ENCODE measurements at places on chromosomes 3 and 15.

- no peak for DNase-seq
Measured at GRCh38 chr3:175416600-175416999, 557.5 kb downstream of the NAALADL2 start.

GRCh38 chr3:13470894-13471574, 9.1 kb upstream of the HDAC11 start:
- no peak for DNase-seq

DNA sequence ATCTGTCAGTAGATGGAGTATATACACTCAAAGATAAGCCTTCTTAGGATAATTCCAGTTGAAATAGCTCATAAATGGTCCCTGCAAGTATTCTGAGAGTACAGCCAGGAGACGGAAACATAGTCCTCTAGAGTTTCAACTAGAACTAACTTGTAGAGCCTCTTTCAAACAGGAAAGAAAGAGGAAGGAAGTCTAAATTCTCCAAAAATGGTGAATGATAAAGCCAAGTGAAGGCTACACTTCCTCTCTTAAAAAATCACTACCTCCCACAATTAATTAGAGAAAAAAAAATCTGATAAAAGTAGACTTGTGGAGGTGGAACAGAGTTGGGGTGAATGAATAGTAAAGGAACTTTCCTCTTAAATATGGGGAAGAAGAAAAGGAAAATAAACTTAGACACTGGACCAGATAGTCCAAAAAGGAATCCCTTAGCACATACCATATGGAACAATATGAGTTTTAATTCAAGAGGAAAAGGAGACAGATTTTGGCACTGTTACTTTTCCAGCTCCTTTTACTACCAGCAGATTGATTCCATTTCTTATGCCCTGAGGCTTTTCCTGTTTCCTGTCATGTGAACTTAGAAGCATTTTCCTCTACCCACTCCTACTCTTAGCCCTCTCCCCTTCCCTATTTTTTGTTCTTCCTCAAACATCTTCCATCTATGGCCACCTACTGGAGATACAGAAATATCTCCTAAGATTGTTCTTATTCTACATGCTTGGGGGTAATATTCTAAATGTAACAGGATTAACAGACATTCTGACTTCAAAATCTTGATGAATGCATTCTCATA, 207.6 kb downstream of the CHST2 start:
- DNase-seq = peak; percentile 27

- DNase-seq = peak; percentile 4
Measured at GRCh38 chr15:47551079-47551478, 166.2 kb upstream of the SEMA6D start.

DNA sequence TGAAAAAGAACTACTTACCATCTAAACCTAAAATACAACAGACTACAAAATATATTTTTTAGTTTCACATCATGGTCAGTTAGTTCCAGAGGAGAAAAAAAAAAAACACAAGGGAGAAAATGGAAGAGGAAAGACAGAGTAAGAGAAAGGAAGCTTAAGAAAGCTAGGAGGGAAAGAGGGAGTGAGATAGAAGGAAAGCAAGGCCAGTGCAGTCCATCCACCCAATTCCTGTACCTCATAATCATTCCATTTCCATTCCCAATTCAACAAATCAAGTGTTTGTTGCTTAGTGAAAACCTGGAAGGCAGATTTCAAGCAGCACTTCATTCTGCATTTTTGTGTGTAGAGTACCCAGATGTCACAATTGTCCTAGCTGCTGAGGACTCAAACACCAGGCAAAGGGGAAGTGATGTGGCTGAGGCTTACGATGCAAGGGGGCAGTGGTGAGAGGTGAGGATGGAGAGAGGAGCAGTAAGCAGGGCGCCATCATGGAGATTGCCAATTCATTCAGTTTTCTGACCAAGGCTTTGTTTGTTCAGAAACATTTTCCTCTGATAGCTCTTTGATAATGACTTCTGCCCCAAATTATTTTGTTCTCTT, 83.6 kb upstream of the GSK3B start:
- DNase-seq = peak; percentile 29

DNA sequence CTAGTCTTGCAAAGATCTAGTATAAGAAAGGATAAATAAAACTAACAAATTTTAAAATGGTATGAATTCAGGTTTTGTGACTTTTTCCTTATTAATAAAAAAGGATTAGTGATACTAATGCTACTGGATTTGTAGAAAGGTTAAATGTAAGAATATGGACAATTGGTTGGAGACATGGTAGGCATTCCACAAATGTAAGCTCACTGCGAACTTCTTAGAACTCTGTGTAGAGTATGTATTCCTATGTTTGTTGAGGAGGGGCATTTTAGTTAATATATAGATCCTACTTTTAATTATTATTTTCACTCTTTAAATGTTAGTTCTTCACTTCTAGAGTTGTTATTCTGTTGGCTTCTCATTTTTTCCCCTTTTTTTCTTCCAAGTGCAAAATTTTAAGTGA, 414.3 kb downstream of the RBMS3 start:
- peak; percentile 39 for DNase-seq

- DNase-seq = no peak
Measured at GRCh38 chr3:78344918-78345317, 1305.0 kb downstream of the ROBO2 start.

DNA sequence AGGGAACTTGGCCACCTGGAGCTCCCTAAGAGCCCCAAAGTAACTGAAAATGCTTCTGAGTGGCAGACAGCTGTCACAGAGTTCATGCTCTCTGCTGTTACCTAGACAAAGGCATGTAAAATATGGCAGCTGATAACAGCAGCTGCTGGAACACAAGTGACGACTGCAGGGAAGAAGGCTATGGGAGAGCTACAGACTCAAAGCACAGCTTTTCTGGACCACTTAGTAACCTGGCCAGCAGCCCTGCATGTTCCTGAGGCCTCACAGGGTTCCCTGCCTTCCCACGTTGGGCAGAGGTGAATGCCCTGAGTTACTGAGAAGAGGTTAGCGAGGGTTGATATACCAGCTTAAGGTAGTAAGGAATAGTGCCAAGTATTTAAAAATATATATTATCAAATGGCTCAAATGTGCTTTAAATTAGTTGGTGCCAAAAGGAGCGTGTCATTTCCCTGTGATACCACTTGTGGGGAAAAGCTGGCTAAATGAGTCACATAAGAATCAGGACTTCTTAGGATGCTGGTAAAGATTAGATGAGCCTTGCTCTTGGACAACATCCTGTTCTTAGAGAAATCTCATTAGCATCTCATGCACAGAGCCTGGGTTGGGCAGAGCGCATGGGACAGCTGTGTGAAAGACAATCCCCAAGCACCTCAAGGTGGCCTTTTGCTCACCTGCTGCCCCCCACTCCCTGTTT, 76.4 kb upstream of the SCN5A start:
- peak; percentile 10 for DNase-seq

DNA sequence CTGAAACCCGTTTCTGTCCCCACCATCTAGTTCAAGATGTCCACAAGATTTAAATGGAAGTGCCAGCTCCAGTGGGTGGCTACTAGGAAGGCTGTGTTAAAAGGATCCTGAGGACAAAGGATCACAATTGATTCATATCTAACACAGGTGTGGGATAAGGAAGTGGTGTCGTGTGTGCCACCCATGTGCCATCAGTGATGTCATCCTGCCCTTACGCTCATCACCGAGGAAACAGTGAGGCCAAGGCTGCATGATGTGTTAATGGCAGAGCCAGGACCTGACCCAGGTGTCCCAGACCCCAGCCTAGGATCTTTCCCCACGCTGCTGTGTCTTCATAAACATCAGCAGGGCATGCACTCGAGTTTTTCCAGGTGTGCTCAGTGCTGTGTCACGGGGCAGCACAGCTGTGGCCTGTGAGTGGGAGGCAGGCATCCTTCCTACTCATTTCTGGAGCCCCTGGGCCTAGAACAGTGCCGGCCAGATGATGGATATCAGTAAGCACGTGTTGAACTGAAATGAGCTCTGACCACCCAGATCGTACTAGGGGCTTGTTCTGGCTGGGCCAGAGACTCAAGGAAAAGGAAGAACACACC, 10.6 kb upstream of the TGM5 start:
- no peak for DNase-seq

DNA sequence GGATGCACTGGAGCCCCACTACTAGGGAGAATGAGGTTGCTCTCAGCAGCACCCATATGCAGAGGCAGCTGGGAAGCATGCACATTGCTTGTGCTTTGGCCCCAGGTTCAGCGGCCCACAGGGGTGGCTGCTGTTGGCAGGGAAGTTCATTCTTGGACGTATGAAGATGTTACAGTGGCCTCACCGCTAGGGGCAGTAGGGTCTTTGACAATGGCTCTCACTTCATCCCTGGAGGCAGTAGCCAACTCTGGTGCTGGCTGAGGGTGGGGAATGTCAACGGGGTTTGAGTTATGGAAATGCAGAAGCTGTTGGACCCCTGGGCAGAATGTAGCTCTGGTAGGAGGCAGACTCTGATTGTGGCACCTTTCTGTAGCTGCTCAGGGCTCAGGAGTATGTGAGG, 279.9 kb downstream of the SCAPER start:
- no peak for DNase-seq

- no peak for DNase-seq
Measured at GRCh38 chr3:63891518-63891917, 20.7 kb downstream of the SCAANT1 start.

GRCh38 chr3:119418641-119419040, 44.8 kb downstream of the TMEM39A start:
- DNase-seq = no peak

DNA sequence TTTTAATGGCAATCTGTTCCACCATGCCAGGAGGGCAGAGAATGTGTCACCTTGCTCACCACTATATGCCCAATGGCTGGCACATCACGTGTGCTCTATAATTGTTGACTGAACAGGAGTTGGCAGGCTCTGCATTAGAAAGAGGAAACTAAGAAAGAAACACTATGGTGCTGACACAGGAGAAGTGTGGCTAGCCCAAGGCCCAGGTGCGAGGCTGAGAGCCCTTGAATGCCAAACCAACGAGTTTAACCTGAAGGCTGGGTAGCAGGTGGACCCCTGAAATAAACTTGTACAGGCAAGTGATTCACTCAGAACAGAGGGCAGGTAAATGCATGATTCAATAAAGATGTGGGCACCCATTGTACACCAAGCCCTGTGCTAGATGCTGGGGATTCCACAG, 2.4 kb downstream of the CHCHD4 start:
- no peak for DNase-seq

GRCh38 chr3:172987273-172987672, 153.8 kb downstream of the SPATA16 start:
- no peak for DNase-seq

GRCh38 chr3:166498446-166498845, 661.2 kb upstream of the BCHE start:
- no peak for DNase-seq

DNA sequence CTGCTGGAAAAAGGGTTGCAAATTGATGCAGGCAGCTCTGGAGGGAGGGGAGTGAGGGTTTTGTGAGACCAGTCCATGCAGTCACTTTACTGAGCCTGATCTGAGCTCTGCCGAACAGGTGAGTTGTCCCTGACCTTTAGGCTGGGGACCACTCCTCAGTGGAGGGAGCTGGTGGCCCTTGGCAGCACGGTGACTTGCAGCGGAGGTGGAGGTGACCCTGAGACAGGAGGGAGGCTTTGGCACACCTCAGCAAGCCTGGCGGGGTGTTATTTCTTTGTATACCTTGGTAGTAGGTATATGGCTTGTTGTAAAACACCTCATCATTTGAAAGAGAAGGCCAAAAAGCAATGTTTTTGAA, 43.5 kb downstream of the FGD5 start:
- no peak for DNase-seq

GRCh38 chr15:99703603-99704443, 29.4 kb downstream of the LYSMD4 start:
- peak; percentile 90 for DNase-seq
